ENCODE measurements at places on chromosomes 1 and 21. TPM values are rescaled to one million over a fixed set of nuclear protein-coding genes. Genes with fewer than 3 reads are reported as not detected.

DNA sequence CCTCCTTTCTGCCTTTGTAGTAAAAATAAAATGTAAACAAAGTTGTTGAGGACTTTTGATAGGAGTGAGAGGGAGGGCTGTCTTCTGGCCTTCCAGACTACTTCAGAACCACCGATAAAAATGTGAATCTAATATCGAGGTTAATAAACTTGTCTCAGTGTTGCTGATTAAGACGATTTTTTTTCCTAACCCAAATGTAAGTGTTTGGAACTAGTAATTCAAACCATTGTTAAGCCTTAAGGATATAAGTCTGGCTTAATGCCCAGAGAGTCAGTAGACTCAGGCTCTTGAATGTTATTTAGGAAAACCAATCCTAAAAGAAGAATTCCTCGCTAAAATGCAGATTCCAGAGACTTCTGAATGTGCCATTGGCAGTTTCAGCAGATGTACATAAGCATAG, 356.9 kb downstream of the SIPA1L2 start:
- H3K4me1 ChIP-seq, result no peaks in the 10 kb centered on the region
- no peak for DNase-seq
- H3K36me3 ChIP-seq, result no peaks in the 10 kb centered on the region
- no peaks in the 10 kb centered on the region for H3K27me3 ChIP-seq
- no peak overlapping the region for H3K27ac ChIP-seq

The ADORA1 gene
- total RNA-seq, result 4.1 TPM

The URB2 gene
- total RNA-seq, result 8.4 TPM

DNA sequence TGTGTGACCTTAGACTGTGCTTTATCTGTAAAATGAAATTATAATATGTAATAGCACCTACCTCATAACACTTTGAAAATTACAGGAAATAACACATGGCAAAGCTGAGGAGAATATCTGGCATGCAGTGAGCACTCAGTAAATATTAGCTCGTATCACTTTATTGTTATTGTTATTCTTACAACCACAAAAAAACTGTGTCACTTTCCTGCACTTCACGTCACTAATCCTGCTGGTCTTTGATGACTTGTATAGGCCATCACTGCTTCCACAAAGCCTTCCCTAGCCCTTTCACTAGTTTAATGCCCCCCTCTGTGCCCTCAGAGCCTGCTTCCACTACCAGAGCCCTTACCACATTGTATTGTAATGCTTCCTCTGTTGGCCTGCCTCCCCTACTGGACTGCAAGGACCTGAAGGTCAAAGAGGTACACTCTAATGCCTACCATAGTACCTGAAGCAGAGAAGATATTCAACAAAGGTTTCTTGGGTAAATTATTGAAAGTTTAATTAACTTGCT, 231.6 kb downstream of the NFIA start:
- H3K27ac ChIP-seq, result no peak overlapping the region
- no peak for DNase-seq
- no peaks in the 10 kb centered on the region for H3K4me1 ChIP-seq
- H3K36me3 ChIP-seq, result no peaks in the 10 kb centered on the region

The BMP8B gene
- 2.7 TPM for total RNA-seq

DNA sequence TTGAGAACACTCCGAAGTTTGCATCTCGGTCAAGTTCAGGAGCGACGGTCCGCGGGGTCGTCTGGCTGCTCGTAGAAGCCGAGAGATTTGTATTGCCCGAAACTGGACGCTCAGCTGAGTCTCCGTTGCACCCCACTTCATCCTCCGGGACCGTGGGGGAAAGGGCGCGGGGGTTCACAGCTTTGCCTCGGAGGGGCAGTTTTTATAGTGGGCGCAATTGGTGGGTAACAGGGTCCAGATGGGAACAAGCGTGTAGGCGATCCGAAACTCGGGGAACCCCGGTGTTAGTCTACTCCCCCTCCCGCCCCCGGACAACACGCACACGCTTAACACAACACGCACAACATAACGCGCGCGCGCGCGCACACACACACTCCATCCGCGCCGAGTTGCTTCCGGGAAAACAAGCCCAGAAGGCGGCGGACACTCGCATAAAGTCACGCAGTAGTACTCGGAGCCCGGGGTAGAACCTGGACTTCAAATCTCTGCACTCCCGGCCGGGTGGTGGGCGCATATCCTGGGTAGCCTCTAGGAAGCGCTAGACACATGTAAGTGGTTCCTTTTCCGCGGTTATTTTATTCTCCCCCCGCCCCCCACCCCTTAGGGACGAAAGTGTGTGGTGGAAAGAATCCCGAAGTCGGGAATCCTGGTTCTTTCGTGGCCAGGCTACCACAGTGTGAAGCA, 1.1 kb upstream of the JUN start:
- no peaks in the 10 kb centered on the region for H3K27me3 ChIP-seq
- H3K4me1 ChIP-seq, result peaks cover 25% of the 10 kb centered on the region
- DNase-seq, result peak; percentile 94

All from upper lobe of right lung (tissue), 1 donor.